Stimulated activated CD8-positive, alpha-beta memory T cell treated with anti-CD3 and anti-CD28 coated beads, Interleukin-2, amount 100 ng/mL, for 1 hour (primary cell): ENCODE measurements at places on chromosomes 5 and 9.
A peak's percentile ranks its signal among the peaks of the same experiment; 100 is the strongest.

DNA sequence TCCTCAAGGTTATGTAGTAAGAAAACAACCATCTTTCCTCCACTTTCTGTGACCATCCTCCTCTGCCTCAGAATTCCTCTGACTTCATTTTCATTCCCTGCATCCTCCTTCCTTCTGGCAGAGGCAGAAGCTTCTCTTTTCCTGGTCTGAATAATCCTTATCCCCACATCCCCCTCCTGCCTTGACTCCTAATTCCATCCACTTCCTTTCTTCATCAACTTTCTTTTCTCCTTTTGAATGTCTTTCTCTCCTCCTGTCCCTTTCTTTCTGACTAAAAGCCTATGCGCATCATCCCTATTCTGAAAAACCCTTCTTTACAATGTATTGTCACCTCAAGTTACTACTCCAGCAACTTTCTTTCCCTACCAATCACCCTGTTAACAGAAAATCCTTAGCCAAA lies 79.0 kb downstream of the CDO1 start:
- no peak for DNase-seq

DNA sequence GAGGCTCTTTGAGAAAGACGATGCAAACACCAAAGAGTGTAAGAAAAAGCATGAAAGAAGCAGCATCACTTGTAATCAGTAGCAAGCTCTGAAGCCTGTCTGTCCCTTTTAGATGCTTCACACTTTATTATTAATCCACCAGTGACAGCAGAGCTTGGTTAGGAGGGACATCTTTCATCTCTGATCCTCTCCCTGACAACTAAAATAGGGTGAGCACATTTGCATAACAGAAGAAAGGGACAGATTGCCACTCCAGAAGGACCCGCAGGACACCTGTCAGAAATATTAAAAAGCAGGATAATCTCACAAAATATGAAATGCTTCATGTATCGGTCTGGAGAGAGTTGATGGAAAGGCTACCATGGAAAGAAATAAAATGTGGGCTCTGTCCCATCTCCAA lies 71.4 kb upstream of the MAP1B start:
- DNase-seq, result no peak

GRCh38 chr5:58983526-58984452 lies 400.9 kb downstream of the RAB3C start:
- DNase-seq, result no peak

GRCh38 chr5:154176181-154176580 lies 14.4 kb upstream of the GALNT10 start:
- DNase-seq, result no peak

- no peak for DNase-seq
Measured at GRCh38 chr9:109181284-109181683, 14.2 kb upstream of the FRRS1L start.

DNA sequence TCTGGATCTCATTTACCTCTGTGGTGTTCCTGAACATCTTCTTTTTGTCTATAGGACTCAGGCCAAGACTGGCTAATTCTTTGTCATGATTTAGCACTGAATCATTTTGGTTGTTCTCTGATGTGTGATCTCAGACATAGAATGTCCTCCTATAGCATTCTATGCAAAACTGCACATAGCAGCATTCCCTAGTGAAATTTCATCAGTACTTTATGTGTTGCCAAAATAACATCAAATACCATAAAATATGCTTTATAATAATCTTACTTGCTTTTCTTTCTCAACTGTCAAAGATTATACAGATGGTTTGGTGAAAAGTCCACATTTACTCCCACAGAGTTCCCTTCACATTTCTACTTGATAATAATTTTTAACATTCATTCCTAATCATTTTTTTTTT lies 115.7 kb upstream of the MPDZ start:
- DNase-seq, result no peak

DNA sequence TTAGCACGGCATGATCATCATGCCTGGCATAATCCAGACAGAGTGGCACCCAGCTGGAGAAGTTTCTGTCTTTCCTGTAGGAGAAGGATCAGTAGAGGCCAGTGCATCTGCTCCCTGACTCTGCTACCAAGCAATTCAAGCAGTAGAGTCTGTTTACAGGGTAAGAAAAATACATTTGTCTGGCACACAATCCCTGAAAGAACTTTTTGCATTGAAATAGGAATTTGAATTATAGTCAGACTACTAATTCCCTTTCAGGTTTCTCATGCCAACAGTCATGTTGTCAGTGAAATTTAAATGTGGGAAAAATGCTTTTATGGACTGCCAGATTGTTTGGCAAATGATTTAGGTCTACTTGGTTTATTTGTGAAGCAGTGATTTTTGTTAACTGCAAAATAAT lies 125.6 kb downstream of the RAB3C start:
- no peak for DNase-seq

- DNase-seq, result no peak
Measured at GRCh38 chr5:109863752-109864151, 174.0 kb downstream of the MAN2A1 start.

DNA sequence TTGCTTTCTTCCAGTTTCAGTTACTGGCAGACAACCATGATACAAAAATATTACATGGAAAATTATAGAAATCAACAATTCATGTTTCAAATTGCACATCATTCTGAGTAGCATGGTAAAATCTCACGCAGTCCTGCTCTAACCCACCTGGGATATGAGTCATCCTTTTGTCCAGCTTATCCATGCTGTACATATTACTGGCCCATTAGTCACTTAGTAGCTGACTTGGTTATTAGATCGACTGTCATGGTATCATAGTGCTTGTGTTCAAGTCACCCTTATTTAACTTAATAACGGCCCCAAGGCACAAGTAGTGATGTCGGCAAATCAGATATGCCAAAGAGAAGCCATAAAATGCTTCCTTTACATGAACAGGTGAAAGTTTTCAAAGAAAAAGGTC lies 41.2 kb downstream of the NADK2 start:
- DNase-seq, result no peak

DNA sequence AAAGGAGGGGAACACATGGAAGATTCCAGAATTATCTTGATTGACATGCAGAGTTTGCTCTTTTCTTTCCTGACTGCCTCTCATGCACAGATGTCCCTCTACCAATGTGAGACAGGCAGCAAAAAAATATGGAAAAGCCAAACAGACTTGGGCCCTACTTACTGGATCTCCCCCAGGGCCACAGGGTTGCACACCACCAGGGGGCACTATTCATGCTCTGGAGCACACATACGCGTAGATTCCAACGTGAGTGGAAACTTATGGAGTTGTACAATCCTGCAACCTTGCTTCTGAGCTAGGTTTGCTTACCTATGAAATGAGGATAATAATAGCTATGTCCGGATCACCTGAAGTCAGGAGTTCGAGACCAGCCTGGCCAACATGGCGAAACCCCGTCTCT lies 319.5 kb downstream of the ARHGEF28 start:
- DNase-seq, result no peak

DNA sequence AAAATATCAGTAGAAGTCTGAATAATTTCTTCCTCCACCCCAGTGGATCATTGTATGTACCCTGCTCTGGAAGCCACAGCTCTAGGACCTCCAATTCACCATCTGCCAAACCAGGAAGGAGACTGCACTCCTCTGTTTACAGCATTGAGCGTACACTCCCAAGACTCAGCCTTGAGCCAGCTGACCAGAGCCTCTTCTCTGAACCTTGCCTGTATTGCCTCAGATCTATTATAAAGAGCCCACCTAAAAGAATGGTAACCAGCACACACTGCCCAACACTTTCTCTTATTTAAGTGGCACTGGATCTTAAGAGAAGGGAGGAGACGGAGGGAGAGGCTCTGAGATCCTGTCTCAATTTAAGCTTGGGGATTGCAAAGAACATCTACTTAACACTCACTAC lies 217.8 kb upstream of the RASEF start:
- no peak for DNase-seq

GRCh38 chr9:33202552-33203201 lies 35.5 kb upstream of the B4GALT1 start:
- DNase-seq, result peak; percentile 9

DNA sequence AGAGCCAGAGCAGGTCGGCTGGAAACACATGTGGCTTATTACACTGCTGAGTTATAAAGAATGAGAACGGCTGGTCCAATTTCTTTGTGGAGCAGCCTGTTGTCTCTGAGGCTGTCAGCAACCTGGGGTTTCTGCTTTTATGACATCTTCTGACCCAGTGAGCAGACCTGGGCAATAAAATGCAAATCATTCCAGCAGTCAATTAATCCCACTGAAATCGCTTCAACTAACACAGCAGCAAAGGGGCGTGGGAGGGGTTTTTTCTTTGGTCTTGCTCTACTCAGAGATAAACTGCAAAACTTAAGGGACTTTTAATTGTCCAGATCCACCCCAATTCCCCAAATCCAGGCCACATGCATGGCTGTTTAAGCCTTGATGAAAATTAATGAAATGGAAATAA lies 215.7 kb downstream of the SLIT3 start:
- no peak for DNase-seq

GRCh38 chr5:143008809-143009521 lies 238.8 kb downstream of the ARHGAP26 start:
- peak; percentile 52 for DNase-seq

- DNase-seq, result no peak
Measured at GRCh38 chr5:56501781-56502557, 268.8 kb upstream of the ANKRD55 start.

DNA sequence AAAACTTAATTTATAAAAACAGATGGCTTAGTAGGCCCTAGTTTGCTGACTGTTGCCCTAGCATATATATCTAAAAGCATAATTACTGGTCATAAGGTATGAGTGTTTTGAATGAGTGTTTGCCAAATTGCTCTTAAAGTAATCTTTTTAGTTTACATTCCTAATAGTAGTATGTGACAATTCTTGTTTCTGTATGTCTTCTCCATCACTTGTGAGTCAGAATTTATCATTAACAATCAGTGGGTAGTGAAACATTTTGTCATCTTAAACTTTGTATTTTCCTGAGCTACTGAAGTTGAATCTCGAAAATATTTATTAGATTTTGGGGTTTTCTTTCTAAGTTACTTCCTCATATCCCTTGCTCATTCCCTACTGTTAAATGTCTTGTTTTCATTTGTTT lies 49.6 kb downstream of the APC start:
- no peak for DNase-seq

- no peak for DNase-seq
Measured at GRCh38 chr5:55758231-55758630, 20.4 kb downstream of the DDX4 start.

GRCh38 chr5:29796013-29796412 lies 1397.5 kb upstream of the CDH6 start:
- no peak for DNase-seq

GRCh38 chr5:175478008-175478383 lies 364 bp upstream of the SFXN1 start:
- no peak for DNase-seq

GRCh38 chr5:172003746-172004145 lies 2.7 kb downstream of the FBXW11 start:
- no peak for DNase-seq

DNA sequence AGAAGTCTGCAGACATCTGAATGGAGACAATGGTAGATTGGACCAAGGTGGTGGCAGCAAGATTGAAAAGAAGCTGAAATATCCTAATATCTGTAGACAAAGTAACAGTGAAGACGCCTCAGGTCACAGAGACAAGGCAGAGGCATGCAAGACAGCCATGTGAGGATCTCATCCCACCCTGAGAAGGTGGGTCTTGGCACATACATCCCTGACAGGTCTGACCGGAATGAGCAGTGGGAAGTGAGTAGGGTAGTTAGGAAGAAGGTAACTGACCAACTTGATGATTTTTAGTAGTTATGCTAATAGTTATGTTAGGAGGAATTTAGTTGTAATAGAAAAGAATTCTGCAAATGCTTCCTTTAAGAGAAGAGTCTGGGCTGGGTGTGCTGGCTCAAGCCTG lies 229.6 kb downstream of the NDUFS4 start:
- no peak for DNase-seq

- DNase-seq, result no peak
Measured at GRCh38 chr5:72499090-72499489, 8.1 kb downstream of the ZNF366 start.

GRCh38 chr9:9942764-9943424 lies 669.9 kb downstream of the PTPRD start:
- DNase-seq, result peak; percentile 4

GRCh38 chr5:40385544-40385943 lies 294.2 kb upstream of the PTGER4 start:
- no peak for DNase-seq

DNA sequence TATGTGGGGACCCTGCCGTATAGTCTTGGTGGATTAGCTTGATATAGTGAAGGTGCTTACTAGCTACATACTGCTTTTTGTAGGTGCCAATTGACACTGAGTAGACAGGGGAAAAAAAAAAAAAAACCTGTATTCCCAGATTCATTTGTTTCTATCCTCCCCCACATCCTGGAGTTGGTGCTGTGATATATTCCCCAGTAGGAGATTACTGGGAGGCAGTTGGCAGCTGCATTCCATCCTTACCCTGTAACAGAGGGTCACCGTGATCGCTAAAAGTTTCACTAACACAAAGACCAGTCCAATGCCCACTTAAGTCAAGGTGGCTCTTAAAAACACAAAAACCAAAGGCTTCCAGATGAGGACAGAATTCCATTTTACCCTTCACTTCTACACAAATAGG lies 27.4 kb upstream of the TOMM5 start:
- DNase-seq, result no peak

- no peak for DNase-seq
Measured at GRCh38 chr9:110626101-110626829, 42.3 kb upstream of the MUSK start.

DNA sequence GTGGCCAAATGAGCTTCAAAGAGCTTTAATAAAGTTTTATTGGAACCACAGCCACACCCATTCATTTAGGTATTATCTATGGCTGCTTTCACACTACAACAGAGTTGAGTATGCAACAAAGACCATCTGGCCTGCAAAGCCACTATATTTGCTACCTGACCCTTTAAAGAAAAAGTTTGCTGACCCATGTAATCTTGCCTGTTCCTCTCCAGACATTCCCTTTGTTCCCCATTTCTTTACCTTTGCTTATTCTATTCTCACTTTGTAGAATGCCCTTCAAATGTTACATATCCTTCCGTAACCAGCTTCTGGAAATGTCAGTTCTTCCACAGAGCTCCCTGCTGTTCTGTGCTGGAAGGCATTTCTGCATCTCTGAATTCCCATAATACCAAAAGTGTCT lies 320.2 kb downstream of the TLE1 start:
- DNase-seq, result no peak

- DNase-seq, result no peak
Measured at GRCh38 chr9:71587576-71588362, 180.5 kb downstream of the CEMIP2 start.

DNA sequence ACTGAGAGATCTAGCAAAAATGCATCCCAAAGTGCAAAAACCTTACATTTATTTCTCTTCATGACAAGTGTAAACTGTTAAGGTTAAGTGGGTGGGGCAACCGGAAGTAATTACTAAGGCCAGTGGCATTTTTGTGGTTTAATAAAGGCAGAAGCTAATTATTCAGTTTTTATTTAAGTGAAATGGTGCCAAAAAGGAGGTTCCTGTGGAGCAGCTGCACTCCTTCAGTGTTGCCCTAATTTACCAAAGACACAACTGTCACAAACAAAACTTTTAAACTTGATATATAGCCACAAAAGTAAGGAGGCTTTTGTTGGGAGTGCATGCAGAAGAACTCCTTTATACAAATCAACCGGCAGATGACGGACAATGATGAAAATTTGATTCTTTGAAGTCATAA lies 81.6 kb downstream of the NDUFS4 start:
- no peak for DNase-seq
